ENCODE measurements at places on chromosomes 6 and 20.

DNA sequence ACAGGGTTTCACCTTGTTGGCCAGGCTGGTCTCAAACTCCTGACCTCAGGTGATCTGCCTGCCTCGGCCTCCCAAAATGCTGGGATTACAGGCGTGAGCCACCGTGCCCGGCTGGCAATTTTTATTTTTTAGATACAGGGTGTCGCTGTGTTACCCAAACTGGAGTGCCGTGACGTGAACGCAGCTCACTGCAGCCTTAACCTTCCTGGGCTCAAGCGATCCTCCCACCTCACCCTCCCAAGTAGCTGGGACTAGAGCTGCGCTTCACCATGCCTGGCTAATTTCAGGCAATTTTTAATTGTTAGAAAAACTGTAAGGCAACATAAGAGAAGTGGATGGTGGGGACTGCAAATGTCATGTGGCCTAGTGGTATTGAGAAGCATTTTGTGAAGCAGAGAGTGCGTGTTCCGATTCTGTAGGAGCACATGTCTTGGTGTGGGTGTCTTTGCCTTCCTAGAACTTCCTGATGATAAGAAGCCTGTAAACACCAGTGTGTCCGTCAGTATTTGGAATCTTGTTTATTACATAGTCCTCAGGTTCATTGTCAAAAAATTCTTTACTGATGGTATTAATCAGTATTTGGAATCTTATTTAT, 18.0 kb downstream of the JARID2 start:
- DNase-seq, result no peak

DNA sequence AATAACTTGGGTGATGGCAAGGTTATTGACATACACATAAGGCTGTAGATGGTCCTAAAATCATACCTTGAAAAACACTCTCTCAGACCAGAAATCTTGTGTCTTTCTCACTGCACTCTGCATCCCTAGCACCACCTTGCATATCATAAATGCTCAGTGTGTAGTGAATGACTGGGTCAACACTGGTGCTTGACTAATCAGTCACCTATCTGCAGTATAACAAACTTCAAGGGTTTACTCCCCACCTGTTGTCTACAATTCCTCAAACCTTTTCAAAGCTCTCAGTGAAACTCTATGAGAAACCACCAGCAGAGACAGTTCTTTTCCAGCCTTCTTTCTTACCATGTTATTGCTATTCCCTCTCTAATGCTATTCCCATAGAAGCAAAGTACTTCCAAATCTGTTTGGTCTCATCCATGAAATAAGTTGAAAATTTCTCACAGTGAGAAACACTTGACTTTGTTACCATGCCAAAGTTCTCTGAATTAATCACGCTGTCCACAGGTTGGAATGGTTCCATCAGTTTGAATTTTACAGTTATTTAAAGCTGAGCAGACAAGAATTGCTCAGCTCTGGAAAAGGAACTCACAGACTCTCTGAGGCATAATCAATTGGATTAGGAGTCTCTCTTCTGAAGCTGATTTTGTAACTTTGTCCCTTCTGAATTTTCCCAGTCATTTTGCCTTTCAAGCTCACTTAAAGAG, 104.8 kb upstream of the EYA4 start:
- no peak for DNase-seq

DNA sequence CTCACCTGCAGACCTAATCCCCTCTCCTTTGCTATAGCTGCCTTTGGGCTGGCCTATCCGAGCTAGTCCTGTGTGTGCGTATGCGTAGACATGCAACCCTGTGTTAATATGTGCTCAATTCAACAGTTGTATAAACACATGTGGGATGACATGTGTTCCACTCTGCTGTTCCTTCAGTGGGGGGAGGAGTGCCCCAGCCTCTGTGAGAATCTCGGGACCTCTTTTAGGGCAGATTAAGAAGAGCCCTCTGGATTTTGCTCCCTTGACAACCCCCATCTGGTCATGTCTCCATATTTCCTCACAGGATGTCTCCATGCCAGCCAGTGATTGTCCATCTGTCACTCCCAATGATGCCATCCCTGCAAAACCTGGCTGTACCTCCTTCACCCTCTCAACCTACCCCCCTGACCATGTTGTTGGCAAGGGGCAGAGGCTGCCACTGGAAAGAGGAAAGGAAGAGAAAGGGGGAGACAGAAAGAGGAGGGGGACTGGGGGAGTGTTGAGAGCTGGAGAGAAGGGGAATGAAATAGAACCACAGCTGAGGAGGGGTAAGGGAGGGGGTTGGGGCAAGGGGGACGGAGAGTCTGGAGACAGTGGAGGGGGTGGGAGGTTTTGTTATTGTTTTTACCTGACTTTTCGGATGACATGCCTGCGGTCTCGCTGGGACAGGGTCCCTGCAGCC, 417 bp downstream of the PRRT1 start:
- DNase-seq, result peak; percentile 49

GRCh38 chr20:12942123-12942522, 66.6 kb upstream of the SPTLC3 start:
- DNase-seq, result no peak

- no peak for DNase-seq
Measured at GRCh38 chr6:72561629-72562028, 60.2 kb upstream of the KCNQ5 start.
